ENCODE measurements at places on chromosomes 3 and 15.

GRCh38 chr3:15500107-15500724 is 21.3 kb downstream of the COLQ start:
- DNase-seq: no peak

DNA sequence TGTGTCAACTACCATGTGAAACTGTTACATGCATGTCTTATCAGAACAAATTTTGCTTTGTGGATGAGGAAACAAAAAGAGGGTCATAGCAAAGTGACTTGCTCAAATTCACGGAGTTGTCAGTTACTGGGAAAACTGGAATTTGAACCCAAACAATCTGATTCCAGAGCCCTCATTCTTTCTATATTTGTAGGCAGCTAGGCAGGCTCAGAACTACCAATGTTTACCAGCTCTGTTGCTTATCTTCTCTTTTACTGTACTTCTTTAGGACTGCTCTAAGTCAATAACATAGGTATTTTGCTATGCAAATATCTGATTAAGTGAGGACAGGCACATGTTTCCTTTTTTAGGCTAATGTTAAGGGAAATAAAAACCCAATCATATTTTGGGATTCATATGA is 450.5 kb downstream of the ZPLD1 start:
- DNase-seq: no peak

DNA sequence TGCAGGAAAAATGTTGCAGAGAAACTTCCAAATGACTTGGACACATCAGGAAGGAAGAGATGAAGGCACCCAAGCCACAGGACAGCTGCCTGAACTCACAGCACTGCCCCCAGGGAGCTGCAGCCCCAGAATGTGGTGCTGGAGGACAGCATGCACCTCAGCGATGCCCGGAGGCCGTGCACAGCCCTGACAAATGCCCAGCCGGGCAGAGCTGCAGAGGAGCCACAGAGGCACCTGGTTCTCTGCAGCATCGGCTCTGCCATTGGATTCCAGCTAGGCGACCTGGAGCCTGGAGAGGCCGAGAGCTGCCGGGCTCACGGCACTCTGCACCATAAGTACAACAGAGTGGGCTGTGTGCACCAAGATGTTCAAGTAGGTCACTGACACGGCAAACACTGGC is 97.5 kb downstream of the OCA2 start:
- DNase-seq: no peak

DNA sequence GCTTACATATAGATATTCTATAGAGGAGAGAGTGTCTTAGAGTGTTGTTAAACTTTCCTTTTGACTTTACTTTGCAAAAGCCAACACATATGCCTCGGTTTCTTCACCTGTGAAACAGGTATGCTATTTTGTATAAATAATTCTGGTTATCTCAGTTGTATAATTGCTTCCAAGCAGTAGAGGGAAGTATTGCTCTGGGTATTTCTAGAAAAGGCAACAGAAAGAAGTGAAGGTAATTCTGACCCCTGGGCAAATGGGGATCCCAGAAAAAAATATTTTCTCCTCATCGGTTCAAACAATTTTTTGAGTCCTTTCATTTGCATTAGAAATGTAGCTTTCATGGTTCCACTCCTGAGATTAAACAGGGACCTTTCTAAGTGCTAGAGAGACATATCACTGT is 216.5 kb upstream of the SEMA6D start:
- no peak for DNase-seq

DNA sequence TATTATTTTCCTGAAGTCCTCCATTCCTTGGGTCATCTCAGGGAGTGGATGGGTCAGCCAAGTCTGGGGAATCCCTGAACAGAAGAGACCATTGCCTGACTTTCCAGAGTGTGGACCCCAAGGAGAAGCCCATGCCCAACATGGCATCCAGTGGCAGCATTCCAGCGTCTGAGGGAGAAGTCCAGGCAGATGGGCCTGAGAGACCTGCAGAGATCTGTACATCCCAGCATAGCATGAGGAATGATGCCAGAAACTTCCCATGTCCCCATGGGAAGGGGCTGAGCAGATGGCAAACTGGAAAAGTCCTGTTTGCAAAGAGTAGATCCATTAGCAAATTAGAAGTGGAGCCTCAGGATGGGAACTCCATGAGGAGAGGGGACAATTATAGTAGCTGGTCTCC is 17.6 kb upstream of the COLQ start:
- no peak for DNase-seq

DNA sequence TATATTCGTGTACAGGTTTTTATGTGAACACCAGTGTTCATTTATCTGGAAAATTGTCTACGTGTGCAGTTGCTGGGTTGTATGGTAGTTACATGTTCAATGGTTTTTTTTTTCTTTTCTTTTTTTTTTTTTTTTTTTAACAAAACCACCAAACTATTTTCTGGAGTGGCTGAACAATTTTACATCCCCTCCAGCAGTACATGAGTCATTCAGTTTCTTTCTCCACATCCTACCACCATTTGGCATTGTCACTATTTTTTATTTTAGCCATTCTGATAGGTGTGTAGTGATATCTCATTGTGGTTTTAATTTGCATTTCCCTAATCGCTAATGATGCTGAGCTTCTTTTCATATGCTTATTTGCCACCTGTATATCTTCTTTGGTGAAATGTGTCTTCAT is 256.3 kb upstream of the EOMES start:
- no peak for DNase-seq

- no peak for DNase-seq
Observed at GRCh38 chr3:157094301-157094700, 65.6 kb downstream of the CCNL1 start.

DNA sequence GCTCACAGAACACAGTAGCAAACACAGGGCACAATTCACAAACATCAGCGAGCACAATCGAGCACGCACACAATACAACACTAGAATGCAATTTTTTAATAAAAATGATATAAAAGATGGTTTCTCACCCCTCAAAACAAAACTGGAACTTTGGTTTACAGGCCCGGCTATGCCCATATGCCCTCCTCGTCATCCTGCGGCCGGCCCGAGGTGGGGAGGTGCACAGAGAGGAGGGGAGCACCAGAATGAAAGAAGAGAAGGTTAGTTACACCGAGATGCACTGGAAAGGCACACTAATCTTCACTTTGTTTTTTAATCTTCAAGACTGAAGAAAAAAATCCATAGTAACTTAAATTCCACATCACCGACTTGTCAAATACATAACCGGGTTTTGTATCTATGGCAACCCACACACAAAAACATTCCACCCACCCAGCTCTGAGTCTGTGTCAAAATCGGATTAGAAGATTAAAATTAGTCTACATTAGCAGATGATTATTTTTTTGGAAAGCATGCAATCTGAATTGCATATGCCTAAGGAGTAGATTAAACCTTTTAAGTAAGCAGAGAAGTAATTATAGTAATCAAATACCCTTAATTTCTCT is 196.7 kb upstream of the WNT5A start:
- no peak for DNase-seq

- DNase-seq: no peak
Observed at GRCh38 chr15:74200871-74201419, 1.6 kb downstream of the STRA6 start.

GRCh38 chr3:123679712-123680386 is 95.0 kb upstream of the HACD2 start:
- no peak for DNase-seq

Data from SW480 (cell line).